ENCODE measurements at places on chromosomes 2 and 18. TPM values are rescaled to one million over a fixed set of nuclear protein-coding genes. Genes with fewer than 3 reads are reported as not detected.

The IL36G gene
- total RNA-seq: not detected

DNA sequence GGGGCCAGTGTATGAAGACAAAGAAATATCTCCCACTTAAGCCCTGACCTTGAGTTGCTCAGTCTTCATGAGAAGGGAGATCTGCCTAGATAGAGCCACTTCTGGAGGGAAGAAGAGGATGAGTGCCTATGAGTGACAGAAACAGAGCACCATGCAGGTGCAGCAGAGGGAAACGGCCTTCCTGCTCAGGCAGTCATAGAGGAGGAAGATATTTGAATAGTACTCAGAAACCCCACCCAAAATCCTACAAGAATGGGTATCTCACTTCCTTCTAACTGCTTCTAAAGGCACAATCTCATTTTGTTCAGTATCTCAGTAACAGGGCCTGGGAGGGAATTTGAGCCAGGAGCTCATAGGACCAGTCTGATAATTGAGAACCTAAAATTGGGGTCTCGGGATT lies 339.3 kb downstream of the ALK start:
- no peak for DNase-seq

The CHRNA1 gene
- total RNA-seq: not detected

GRCh38 chr2:149613704-149614103 lies 26.1 kb upstream of the MMADHC start:
- no peak for DNase-seq

DNA sequence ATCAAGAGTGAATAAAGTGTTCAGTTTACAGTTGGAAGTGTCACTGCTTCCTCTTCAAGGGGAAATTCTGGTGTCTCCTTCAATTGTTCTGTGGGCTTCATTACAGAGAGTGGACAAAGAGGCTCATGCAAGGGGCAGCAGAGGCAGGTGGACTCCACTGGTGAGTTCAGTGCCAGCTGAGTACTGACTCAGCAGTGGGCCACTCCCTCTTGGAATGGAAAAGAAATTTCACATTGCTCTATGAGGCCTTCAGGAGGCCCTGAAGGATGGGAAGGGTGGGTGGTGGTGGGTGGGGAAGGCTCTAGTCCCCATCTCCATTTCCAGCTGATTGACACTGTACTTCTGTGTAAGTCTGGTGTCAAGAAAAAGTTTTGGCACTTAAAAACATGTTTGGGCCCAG lies 66.4 kb downstream of the PRELID3A start:
- no peak for DNase-seq

GRCh38 chr2:180570864-180571263 lies 409.5 kb upstream of the UBE2E3 start:
- DNase-seq: no peak

- no peak for DNase-seq
These were observed 62.5 kb upstream of the LPIN2 start for GRCh38 chr18:3075491-3075890.

DNA sequence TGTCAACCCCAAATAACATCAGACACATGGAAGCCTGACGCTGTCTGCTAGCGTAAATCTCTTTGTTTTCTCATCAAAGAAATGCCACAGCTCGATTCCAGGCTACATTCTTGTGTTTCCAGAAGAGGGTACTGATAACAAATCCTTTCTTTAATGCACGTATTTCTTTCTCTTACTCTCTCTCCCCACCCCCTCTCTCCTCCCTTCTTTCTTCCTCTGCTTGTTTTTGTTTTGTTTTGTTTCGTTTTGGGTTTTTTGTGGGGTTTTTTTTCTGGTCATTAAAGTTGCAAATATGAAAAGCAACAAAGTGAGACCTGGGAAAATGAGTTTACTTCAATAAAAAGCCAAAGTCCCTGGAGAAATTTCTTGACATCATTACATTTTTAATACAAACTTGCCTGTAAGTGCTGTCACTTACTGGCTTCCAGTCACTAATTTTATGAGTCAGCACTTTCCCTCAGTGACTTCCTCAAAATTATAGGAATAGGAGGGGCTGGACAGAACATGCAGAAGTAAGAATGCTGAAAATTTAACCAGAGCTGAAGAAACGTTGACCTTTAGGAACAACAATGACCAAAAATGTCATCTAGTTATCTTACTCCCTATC lies 106.7 kb upstream of the NABP1 start:
- no peak for DNase-seq

GRCh38 chr2:153403940-153404339 lies 74.6 kb downstream of the RPRM start:
- no peak for DNase-seq

GRCh38 chr2:202306034-202306433 lies 40.5 kb downstream of the NOP58 start:
- no peak for DNase-seq

DNA sequence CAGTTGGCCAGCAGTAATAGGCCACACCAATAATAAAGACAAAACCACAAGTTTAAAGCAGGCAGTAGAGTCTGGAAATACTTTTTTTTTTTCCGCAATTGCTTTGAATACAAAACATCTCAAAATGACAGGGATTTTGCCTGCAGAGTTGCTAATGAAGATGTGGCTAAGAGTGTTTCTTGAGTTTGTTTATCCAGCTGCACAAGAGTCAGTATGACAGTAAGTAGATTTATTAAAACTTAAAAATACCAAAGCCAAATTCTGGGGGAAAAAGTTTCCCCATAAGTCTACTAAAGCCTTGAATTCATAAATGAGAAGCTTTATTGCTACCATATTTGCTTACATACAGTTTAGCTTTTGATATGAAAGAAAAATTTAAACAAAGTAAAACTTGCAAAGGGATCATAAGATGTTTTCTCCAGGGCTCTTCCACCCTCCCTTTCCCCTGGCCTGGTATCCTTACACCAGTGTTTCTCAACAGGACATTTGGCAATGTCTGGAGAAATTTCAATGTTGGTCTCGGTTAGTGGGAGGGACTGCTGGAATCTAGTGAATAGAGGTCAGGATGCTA lies 3.9 kb upstream of the DSEL start:
- no peak for DNase-seq
